CD4-positive, alpha-beta memory T cell (primary cell): ENCODE measurements at places on chromosomes 2 and 18. TPM values are rescaled to one million over a fixed set of nuclear protein-coding genes. Genes with fewer than 3 reads are reported as not detected.

Gene IL36A
- total RNA-seq, result not detected

- DNase-seq, result no peak
Observed at GRCh38 chr2:109098921-109099273, 30.1 kb upstream of the SH3RF3 start.

DNA sequence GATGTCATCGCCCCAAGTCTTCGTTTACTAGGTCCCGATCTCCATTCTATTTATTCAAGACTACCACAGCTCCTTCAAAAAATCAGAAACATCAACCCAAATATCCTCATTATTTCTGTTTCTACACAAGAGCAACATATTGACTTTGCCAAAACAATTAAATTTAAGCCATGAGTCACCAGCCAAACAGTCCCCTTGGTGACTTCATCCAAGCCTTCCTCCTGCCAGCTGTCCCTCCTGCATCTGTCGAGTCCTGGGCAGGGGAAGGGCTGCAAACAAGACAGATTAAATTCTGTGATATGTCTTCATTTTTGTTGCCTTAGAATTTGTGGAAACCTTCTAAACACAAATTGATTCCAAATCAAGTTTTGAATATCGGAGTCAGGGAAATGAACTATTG, 110.3 kb downstream of the SP3 start:
- no peak for DNase-seq

GRCh38 chr2:237472909-237473877, 13.9 kb upstream of the MLPH start:
- DNase-seq, result no peak

Gene TRPM8
- not detected for total RNA-seq

DNA sequence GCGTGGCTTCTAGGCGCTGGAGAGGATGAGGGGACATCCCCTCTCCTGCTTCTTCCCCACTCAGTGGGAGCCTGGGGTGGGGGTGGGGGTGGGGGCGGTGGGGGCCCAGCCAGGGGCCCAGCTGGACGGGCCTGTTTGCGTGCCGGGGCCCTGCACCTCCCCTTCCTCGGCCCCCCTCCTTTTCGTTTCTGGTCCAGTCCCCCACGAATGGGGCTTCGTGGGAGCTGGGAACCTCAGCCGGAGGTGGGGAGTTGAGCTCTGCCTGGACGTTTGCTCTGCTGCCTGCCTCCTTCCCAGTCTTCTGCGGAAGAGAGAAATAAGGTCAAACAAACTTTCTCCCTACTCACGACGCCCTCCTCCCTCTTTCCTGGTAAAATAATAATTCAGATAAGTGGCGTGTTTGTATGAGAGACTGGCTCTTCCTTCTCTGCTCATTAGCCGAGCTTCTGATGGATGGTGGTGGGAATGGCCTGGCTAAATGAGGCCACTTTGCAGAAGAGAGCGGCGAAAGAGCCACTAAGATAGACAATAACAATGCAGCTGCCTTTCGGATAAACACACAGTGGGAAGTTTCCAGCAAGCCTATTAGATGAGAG, 782 bp downstream of the MTA3 start:
- DNase-seq, result no peak

GRCh38 chr2:167992278-167992677, 255.1 kb downstream of the STK39 start:
- DNase-seq, result no peak

DNA sequence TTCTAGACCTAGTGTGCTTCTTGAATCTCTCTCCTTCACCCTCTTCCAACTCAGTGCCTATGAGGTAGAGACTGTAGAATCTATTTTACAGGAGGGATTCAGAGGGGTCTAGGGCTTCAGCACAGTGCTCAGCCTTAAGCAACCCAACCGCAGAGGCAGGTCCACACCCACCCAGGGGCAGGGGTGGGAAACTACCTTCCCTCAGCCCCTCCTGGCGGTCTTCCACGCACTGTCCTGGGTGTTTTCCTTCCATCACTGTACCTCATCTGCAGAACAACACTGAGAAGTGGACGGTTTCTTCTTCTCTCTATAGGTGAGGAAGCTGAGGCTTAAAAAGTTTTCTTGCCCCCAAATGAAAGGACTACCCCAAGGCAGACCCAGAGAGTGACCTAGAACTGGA, 222.3 kb downstream of the ALK start:
- no peak for DNase-seq

Gene RBM45
- 23.3 TPM for total RNA-seq

- no peak for DNase-seq
Observed at GRCh38 chr18:25332002-25332401, 20.0 kb downstream of the ZNF521 start.

Gene RTN4
- total RNA-seq, result 81.3 TPM

Gene ACSL3
- 24.8 TPM for total RNA-seq

DNA sequence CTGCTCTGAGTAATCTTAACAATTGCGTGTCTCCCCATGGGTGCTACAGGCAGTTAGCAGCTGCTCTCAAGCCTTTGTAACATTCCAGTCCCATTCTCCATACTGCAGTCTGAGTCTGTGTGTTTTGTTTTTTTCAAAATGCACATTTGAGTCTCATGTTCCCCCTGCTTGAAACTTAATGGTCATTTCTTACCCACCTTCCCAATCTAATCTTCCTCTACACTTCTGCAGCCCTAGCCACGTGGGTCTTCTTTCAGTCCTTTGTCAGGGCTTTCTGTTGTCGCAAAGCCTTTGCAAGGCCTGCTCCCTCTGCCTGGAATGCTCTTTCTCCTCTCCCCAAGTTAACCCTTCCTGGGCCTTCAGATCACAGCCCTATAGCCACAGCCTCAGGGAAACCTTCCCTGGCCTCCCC, 24.5 kb downstream of the ELAC1 start:
- no peak for DNase-seq

Gene ACMSD
- not detected for total RNA-seq

Gene MAP2
- total RNA-seq, result 0.41 TPM

DNA sequence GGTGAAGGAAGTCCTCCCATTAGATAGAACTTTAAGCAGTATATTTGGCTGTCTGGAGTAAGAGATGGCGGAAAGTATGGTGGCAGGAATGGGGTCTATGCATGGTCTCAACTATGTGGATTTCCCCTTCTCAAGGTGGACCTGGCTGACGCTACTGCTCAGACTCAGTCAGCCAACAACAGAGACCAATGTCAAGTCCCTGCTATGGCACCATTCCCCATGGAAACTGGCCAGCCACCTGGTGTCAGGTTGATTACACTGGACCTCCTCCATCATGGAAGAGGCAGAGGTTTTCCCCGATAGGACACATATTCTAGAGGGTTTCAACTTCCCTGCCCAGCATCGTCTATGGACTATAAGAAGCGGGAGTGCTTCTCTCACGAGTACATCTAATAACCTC, 8.6 kb upstream of the FAHD2A start:
- DNase-seq, result no peak

DNA sequence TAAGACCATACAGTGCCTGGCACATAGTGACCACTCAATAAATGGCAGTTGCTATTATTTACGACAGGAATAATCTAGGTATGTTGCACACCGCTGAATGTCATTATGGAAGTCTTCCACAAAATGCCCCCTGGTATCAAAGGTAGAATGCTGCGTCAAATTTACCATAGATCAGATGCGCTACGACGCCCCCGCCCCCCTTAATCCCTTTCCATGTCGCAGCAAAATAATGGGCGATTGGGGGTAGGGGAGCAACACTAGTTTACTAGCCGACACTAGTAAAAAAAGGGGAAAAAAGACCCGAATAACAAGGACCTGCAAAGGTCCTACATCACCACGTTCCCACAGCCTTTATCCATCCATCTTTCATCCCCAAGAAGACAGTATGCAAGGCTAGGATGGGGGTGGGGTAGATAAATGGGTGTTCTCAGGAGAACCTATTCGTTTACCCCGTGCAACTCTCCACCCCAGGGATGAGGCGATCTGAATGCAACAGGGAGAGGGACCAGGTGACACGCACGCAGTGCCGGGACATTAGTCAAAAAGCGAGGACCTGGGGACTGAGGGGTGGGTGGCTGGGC, 455 bp downstream of the PREPL start:
- DNase-seq, result no peak

DNA sequence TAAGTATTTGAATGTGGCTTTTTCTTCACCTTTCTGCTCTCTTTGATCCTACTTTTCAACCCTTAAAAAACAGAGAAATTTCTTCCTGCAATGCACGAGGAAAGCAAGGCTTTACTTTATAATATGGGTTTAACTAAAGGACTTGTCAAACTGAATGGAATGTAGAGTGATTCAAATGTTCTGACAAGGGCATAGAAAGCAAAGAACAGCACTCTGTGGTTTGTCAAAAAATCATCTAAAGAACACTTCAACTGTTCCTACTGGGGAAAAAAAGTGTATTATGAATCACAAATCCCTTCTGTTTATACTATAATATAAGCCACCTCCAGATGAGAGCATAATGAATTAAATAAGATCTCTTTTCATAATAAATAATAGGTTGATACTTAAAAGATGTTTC, 45.0 kb upstream of the RIT2 start:
- DNase-seq, result no peak

GRCh38 chr18:74012954-74013630, 134.5 kb downstream of the FBXO15 start:
- no peak for DNase-seq

Gene ZNF142
- 44.4 TPM for total RNA-seq

DNA sequence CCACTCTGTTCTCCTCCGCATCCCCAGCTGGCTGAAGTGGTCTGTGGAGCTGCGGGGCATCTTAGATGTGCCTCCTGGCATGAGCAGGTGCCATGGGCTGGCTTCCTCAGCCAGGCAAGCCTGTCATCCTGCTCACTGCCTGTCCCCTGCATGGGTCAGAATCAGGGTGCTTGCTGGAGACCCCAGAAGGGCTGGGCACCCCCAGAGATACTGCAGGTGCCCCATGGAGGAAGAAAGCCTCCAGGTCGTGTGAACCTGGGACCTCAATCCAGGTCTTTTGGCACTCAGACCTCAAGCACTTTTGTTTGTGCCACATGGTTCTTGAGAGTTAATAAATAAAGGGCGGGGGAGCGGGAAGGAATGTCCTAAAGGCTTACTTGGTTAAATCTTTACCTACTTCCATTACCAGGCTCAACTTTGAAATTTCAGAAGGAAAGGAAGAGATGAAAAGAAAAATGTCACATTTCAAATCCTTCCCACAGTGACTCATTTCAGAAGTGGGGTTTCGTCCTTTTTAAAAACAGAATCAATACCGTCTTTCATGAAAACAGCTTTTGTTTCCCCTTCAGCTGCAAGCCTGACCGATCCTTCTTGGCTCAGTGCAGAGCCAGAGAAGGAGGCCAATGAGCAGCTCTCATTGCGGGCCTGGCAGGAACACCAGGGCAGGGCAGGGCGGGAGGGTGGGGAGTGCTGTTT, 69.9 kb downstream of the RHOB start:
- DNase-seq, result no peak

GRCh38 chr2:101986376-101986775, 5.4 kb upstream of the IL1R2 start:
- DNase-seq, result no peak

- no peak for DNase-seq
Observed at GRCh38 chr2:190468814-190469569, 60.8 kb downstream of the MFSD6 start.

Gene IL1B
- 1.3 TPM for total RNA-seq

Gene RAPGEF4
- not detected for total RNA-seq

GRCh38 chr2:14134771-14135170, 497.7 kb upstream of the LRATD1 start:
- DNase-seq, result no peak

GRCh38 chr2:54975598-54976492, 74.4 kb downstream of the RTN4 start:
- no peak for DNase-seq

Gene PXDN
- not detected for total RNA-seq

DNA sequence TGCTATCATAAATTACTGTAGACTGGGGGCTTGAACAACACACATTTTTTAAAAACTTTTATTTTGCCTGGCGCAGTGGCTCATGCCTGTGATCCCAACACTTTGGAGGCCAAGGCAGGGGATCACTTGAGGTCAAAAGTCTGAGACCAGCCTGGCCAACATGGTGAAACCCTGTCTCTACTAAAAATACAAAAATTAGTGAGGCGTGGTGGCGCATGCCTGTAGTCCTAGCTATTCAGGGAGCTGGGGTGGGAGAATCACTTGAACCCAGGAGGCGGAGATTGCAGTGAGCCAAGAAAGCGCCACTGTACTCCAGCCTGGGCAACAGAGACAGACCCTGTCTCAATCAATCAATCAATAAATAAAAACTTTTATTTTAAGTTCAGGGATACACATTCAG, 9.1 kb downstream of the KCNK3 start:
- no peak for DNase-seq

DNA sequence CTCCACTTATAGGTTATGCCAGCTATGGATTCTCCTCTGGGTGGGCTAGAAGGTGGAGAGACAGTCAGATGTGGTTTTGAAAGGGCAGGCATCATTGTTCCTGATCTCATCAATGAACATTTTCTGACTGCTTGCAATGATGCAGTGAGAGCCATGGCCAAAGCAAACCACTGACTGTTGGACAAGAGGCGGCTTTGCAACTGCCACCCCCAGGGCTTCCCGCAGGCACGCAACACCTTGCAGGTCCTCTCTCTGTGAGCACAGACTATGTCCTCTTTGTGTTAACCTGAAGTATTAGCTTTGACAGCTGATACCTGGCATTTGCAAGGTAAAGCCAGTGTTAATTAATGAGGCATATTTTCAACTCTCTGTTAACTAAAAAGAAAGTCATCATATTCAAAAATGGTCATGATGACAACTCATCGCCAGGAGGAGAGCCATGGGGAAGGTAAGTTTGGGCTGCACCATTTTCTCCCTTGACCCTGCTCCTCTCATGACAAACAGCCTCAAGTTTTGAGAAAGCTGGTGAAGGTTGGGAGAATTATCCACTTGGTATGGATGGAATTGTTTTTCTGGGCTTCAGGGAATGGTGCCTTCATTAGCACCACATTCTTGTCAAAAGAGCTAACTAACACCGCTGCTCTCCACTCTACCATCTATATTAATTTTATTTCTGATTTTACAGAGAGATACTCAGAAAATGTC, 14.9 kb upstream of the FAM124B start:
- DNase-seq, result no peak

DNA sequence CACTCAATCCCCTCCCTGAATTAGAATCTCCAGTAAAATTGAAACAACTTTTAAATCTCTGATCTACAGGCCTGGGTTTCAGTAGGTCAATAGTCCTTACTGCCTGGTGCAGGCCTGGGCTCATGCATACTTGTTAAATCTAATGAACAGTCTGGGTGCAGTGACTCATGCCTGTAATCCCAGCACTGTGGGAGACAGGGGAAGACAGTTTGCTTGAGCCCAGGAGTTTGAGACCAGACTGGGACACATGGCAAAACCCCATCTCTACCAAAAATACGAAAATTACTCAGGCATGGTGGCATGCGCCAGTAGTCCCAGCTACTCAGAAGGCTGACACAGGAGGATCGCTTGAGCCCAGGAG, 94.7 kb upstream of the SP3 start:
- no peak for DNase-seq

- DNase-seq, result no peak
Observed at GRCh38 chr2:129164220-129164949, 815.1 kb upstream of the RAB6C start.

Gene PDE11A
- total RNA-seq, result not detected

- no peak for DNase-seq
Observed at GRCh38 chr2:126660971-126661370, 5.0 kb downstream of the GYPC start.

Gene ZCCHC2
- 51.7 TPM for total RNA-seq
